ENCODE measurements at places on chromosomes 4 and X.

GRCh38 chrX:65750674-65751469 lies 83.4 kb downstream of the MSN start:
- DNase-seq, result peak; percentile 81

DNA sequence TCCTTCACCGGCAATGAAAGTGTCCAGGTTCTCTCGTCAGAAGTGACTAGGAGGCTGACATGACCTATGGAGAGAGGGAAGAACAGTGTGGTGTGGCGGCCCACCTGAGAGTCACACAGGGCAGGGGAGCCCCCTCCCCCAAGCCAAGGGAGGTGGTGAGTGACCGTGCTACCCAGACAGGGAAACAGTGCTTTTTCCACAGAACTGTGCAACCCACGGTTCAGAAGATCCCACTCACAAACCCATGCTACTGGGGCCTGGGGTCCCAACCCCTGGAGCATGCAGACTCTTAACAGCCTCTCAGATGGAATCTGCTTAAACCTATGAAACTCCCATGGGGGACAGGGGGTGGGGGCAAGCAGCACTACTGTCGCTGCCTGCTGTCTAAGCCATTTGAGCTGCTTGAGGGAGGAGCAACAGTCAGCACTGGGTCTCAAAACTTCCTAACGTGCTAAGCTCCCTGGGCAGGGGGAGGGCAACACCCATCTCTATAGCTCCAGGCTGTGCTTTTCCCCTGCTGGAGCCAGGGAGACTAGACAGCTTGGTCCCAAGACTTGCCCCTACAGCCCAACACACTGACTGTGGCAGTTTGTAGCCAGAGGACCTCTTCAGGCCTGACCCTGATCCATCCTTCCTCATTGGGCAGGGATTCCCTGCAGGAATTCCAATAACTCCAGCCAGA lies 850.4 kb upstream of the AADAT start:
- DNase-seq, result no peak

DNA sequence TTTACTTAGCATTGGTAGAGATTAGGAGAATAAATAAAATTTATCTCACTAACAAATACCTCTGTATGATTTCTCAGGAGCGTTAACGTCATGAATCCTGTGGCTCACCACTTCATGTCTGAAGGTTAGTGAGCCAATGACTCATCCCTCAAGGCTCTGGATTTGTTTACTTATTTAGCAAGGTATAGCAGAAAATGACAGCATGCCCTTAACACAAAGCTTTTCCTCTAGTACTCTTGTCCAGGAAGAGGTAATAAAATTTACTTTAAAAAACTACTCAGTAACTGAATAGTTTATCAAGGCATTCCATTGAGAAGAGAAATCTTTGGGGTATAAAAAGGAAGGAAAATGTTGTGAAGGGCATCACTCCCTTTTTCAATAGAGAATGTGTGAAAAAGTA lies 823.8 kb downstream of the CCSER1 start:
- DNase-seq, result no peak

- DNase-seq, result no peak
Observed at GRCh38 chr4:101239665-101240064, 107.7 kb downstream of the PPP3CA start.

DNA sequence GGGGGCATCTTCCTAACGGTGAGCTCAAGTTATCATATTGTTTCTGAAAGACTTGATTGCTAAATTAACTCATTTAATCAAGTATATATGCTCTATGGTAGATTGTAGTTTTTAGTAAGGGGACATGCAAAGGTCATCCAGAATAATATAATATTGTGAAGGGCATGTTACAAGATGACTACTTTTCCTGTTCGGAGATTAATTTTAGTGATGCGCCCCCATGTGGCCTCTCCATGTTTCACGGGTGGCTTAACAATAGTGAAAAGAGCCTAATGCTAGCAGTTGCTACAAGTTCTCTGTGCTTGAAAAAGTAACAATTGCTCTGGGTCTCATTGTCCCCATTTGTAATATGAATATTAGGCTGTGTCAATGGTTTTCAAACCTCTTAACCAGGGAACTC lies 12.2 kb downstream of the SMPX start:
- peak; percentile 32 for DNase-seq

DNA sequence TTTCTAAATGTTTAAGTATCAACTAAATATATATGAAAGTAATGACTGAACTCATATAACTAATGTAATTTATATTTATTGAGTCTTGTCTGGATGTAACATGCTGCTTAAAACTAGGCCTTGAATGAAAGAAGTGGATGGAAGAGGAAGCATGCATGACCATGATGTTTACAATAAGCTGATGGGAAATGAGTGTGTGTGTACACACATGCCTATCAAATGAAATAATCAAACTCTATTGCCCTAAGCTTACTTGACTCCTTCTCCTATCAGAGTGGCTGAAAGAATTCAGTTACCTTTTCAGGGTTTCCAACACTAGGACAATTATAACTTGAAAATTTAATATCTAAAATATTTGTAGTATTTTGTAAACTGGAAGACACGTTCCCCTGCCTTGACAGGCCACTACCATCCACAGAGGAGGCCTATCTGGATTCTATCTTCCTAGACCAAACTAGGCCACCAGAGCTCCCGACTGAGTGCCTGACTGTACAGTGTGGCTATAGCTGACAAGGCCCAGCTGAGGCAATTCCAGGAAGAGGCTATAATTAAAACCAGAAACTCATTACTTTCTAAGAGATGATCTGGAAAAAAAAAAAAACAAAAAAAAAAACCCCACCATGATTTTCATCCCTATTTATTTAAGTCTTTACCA lies 7.6 kb downstream of the ARSJ start:
- no peak for DNase-seq

GRCh38 chr4:158819942-158820786 lies 51.3 kb downstream of the FNIP2 start:
- DNase-seq, result no peak

- DNase-seq, result no peak
Observed at GRCh38 chr4:147367891-147368290, 113.0 kb upstream of the EDNRA start.

- peak; percentile 56 for DNase-seq
Observed at GRCh38 chr4:55617587-55618197, 18.4 kb downstream of the NMU start.

GRCh38 chr4:124178449-124179021 lies 534.0 kb downstream of the ANKRD50 start:
- no peak for DNase-seq

- no peak for DNase-seq
Observed at GRCh38 chrX:88883200-88883599, 136.2 kb downstream of the CPXCR1 start.

- DNase-seq, result no peak
Observed at GRCh38 chrX:20433388-20433775, 166.7 kb upstream of the RPS6KA3 start.

- DNase-seq, result no peak
Observed at GRCh38 chr4:167642250-167642649, 408.0 kb upstream of the SPOCK3 start.

DNA sequence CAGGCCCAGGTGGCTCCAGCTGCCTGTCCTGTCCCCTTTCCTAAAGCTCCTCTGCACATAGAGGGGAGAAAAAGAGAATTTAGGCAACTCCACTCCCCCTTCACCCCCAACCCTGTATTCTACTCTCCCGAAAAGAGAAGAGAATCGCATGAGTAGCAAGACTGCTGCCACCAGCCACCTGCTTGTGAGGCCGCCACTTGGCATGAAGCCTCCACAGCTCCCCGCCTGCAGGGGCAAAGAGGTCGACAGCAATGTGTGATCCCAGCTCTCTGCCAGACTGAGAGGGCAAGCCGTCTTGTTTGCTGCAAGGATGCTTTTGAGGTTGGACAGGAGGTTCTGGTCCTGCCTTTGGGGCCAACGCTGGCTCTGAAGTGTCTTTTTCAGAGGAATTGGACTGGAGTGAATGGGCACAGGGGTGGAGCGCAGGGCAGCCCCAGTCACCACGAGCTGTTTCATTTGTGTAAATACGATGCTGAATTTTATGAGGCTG lies 77.1 kb downstream of the STARD8 start:
- no peak for DNase-seq

DNA sequence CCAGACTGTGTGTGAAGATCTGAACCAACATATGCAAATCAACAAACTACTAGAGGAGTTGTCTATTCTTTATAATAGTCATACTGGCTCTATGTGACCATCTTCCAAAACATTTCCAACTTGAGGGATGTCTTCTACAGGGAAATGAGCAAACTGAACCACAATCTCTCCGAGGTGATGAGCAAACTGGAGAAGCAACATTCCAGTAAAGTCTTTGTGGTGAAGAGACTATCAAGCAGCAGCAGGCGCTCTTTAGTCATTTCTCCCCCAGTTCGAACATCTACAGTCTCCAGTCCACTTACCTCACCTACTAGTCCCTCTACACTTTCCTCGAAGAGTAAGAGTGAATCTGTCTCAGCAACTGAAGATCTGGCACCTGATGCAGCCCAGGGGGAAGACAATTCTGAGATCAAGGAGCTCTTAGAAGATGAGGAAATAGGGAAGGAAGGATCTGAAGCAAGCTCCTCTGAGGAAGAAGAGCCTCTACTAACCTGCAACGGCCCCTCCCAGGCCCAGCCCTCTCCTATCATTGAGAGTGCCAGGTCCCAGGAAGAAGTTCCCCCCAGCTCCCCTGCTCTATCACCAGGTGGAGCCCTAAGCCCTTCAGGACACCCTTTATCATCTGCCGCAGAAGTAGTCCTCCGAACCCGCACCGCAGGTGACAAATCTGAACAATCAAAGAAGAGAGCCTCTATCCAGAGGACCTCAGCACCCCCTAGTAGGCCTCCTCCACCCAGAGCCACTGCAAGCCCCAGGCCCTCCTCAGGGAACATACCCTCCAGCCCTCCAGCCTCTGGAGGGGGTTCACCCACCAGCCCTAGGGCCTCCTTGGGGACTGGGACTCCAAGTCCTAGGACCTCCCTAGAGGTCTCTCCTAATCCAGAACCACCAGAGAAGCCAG lies 98.1 kb downstream of the HNRNPD start:
- DNase-seq, result no peak

GRCh38 chr4:159420162-159421057 lies 317.5 kb downstream of the RAPGEF2 start:
- no peak for DNase-seq

GRCh38 chr4:26871611-26872010 lies 11.0 kb downstream of the STIM2 start:
- DNase-seq, result no peak

DNA sequence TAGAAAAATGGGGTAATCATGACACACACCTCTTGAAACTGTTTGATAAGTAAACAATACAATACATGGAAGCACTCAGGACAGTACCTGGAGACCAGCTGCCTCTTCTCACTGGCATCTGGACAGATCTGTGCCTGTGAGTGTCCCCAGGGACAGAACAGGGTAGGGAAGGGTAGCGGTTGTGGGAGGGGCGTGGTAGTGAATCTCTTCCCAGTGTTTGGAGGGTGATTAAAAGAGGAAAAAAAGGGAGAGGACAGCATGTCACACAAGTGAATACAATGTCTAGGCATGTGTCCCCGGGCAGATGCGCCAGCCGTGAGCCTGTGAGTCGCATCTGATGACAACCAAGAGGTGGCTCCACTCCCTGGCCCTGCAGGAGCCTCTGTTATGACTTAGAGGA lies 138.8 kb upstream of the MSX1 start:
- DNase-seq, result no peak

GRCh38 chr4:175330236-175330635 lies 412.1 kb downstream of the ADAM29 start:
- DNase-seq, result no peak

DNA sequence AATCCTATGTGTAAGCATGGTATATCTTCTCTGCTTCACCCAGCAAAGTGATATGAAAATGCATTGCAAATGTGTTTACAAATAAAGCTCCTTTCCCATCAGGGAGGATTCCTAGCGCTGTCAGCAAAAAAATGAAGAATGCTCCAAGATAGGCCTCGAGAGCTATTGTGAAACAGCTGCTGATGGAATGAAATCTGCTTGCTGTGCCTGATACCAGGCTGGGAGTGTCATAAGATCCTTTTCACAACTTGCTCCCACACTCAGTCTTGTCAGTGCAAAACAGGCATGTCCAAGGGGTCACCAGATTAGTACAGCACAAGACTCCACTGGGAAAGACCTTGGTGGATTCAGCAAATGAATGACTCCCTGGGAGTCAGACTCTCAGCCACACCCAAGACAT lies 34.1 kb downstream of the HNRNPH2 start:
- no peak for DNase-seq

GRCh38 chr4:53558065-53558801 lies 33.1 kb downstream of the LNX1 start:
- no peak for DNase-seq

GRCh38 chr4:137638934-137639333 lies 106.6 kb upstream of the PCDH18 start:
- no peak for DNase-seq

GRCh38 chrX:20521222-20521621 lies 254.5 kb upstream of the RPS6KA3 start:
- no peak for DNase-seq

GRCh38 chr4:80208610-80209339 lies 11.5 kb downstream of the PRDM8 start:
- no peak for DNase-seq

DNA sequence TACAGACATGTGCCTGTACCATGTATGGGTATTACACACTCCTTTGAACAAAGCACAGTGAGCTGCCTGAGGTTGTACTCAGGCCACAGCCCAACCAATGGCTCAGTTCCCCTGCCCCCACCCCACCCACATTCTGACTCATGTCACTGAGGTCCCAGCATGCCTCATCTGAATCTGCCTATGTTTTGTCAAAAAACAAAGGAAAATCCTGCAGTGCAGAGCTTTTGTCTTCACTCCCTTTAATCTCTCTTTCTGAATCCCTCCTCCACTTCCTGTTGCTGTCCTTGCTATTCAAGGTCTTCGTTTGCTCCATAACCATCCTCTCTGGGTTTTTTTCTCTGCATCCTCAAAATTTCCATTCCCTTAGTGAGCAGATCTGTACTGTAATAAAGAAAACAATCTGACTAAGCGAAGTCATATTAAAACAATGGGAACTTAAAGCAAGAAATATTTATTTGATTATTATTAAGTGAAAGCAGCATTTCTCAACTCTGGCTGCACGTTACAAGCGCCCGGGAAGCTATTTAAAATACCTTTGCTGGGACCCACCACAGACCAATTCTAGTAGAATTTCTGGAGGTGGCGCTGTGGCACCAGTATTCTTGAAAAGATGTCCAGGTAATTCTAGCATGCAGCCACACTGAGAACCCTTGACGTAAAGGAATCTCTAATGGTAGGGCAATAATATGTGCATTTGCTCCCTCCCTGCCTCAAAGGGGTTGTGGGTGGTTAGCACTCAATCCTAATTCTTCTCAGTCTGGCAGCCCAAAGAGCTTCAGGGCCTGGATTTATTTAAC lies 8.7 kb downstream of the GUCY2F start:
- DNase-seq, result no peak

- no peak for DNase-seq
Observed at GRCh38 chr4:34732176-34732950, 1512.0 kb downstream of the ARAP2 start.

- DNase-seq, result no peak
Observed at GRCh38 chr4:108685036-108685686, 34.8 kb downstream of the OSTC start.

- DNase-seq, result no peak
Observed at GRCh38 chr4:176744091-176744490, 48.6 kb downstream of the VEGFC start.
